Left ventricle myocardium superior (tissue), 1 donor: ENCODE measurements at places on chromosomes 12 and 14. TPM values are rescaled to one million over a fixed set of nuclear protein-coding genes. Genes with fewer than 3 reads are reported as not detected.
A peak's percentile ranks its signal among the peaks of the same experiment; 100 is the strongest.

MIS18BP1 gene
- total RNA-seq = 5.5 TPM

HOXC6 gene
- total RNA-seq = 0.15 TPM

SERPINA1 gene
- 7.7 TPM for total RNA-seq

PTPN6 gene
- 6.0 TPM for total RNA-seq

CLMN gene
- 8.9 TPM for total RNA-seq

PLBD1 gene
- total RNA-seq = 24.7 TPM

ERP27 gene
- total RNA-seq = 0.25 TPM

RAPGEF3 gene
- total RNA-seq = 37.6 TPM

CLEC14A gene
- total RNA-seq = 33.1 TPM

DNA sequence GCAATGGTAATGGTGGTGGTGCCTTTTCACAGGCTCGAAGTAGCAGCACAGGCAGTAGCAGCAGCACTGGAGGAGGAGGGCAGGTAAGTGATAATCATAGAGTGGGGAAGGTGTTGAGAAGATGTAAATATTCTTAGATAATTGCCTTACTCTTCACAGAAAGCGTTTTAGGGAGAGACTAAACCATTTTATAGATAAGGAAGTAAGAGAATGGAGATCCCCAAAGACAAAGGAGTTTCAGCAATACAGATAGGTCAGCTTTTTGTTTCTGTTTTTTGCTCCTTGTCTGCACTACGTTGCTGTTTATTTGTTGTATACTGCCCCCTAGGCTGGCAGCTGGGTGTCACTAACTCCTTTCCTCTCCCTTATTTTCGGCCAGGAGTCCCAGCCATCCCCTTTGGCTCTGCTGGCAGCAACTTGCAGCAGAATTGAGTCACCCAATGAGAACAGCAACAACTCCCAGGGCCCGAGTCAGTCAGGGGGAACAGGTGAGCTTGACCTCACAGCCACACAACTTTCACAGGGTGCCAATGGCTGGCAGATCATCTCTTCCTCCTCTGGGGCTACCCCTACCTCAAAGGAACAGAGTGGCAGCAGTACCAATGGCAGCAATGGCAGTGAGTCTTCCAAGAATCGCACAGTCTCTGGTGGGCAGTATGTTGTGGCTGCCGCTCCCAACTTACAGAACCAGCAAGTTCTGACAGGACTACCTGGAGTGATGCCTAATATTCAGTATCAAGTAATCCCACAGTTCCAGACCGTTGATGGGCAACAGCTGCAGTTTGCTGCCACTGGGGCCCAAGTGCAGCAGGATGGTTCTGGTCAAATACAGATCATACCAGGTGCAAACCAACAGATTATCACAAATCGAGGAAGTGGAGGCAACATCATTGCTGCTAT lies 2.0 kb downstream of the SP1 start:
- DNase-seq = peak; percentile 46

- DNase-seq = no peak
Measured at GRCh38 chr12:93805736-93806141, 128.6 kb downstream of the CRADD start.

GRCh38 chr12:85866986-85867776 lies 6.9 kb upstream of the NTS start:
- DNase-seq = no peak

- DNase-seq = no peak
Measured at GRCh38 chr14:29892327-29892726, 35.3 kb downstream of the PRKD1 start.

- no peak for DNase-seq
Measured at GRCh38 chr14:27384124-27384523, 786.3 kb upstream of the NOVA1 start.

DNA sequence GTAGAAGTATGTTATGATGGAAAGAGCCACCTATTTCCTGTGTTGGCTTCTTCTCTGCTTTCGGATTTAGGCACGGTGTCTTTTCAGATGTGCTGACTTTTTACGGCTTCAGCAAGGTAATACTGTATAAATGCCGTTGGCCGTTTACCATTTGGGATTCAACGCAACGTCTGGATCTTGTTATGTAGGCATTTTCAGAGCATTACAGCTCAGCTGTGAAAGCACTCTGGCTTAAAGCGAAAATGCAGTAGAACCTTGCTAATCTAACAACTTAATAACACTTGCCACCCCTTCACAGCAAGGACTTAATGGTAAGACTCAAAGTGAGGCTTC lies 229.9 kb downstream of the EFCAB11 start:
- no peak for DNase-seq

GRCh38 chr12:104673696-104674482 lies 217.1 kb downstream of the CHST11 start:
- no peak for DNase-seq

GRCh38 chr12:1932264-1932777 lies 13.9 kb upstream of the CACNA2D4 start:
- peak; percentile 87 for DNase-seq

- no peak for DNase-seq
Measured at GRCh38 chr12:20361416-20361815, 6.9 kb upstream of the PDE3A start.

GRCh38 chr12:93358058-93358457 lies 19.7 kb upstream of the NUDT4 start:
- no peak for DNase-seq

- no peak for DNase-seq
Measured at GRCh38 chr14:90651271-90651804, 164.9 kb downstream of the TTC7B start.

- DNase-seq = no peak
Measured at GRCh38 chr12:113066813-113067400, 10.4 kb downstream of the DTX1 start.

DNA sequence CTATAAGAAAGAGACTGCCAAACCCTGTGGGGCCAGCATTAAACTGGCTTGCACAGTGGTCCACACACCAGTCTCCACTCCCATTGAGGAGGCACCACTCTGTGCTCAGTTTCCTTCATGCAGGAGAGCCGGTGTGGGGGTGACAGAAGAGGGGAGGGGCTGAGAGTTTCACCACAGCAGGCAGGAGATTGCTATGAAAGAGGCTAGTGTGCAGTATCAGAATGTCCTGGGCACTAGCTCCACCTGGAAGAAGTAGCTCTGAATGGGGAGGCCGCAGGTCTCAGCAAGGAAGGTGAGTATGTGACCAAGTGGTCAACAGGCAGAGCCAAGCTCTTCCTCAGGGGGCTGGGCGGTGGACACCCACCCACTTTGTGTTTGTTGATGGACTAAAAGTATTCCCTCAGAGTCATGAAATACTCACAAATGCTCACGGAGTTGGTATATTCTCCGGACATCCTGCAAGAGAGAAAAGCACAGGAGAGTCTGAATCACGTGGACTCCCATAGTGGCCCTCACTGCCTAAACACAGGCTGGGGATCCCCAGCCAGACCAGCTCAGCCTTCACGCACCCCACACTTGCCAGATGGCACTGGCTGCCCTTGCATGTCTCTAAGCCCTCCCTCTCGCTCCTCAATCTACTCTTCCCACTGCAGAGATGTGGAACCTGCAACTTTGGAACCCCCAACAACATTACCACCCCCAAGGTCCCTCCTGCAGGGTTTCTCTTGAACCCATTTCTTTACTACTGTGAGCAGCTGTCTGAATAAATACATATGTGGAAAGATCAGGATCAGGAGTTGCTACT lies 7.8 kb upstream of the KRT72 start:
- DNase-seq = no peak

GRCh38 chr14:22448035-22448904 lies 140.8 kb downstream of the DAD1 start:
- DNase-seq = no peak

DNA sequence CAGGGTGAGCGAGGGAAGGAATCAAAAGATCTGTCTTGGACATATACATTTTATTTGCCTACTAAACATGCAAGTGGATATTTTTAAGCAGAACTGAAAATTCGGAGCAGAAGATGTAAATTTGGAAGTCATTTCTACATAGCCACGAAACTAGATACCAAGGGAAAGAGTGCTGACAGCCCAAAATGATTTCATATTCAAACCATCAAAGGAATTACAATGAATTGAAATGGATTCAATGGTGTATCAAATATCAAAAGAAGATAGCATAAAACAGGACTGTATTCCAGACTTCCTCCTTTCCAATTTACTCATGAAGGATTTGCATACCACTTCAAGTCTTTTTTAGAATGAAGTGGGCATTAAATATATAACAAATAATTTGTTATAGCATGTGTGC lies 313.5 kb upstream of the KITLG start:
- no peak for DNase-seq

DNA sequence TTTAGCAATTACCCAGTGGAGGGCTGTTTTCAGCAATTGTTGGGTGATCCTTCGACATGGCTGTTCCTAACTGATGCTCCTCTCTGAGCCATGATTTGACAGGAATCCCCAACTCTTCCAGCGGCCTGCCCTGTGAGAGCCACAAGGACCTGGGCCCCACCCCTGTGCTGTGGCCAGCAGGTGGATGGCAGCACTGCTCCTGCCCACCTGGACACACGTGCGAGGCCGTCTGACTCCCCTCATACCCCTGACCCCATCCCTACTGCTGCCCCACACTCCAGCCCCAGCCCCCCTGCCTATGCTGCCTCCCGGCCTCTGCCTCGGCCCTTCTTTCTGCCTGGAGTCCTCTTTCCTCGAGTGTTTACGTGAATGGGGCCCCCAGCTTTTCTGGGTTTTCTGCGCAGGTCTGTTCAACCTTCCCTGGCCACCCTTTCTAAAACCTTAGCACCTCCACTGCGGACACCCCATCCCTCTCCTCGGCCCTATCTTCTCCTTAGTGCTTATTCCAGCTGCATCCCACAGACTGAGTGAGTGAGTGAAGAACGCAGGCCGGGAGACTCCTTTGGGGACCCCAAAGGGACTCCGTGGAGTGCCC lies 111.4 kb downstream of the DICER1 start:
- no peak for DNase-seq

- no peak for DNase-seq
Measured at GRCh38 chr12:12872934-12873275, 18.5 kb upstream of the GPRC5A start.

- DNase-seq = no peak
Measured at GRCh38 chr12:7073946-7074345, 13.4 kb downstream of the C1S start.

GRCh38 chr12:18492372-18493025 lies 231.2 kb downstream of the PIK3C2G start:
- no peak for DNase-seq

GRCh38 chr14:94320243-94320642 lies 2.9 kb downstream of the SERPINA6 start:
- DNase-seq = no peak

- peak; percentile 57 for DNase-seq
Measured at GRCh38 chr12:99059824-99060511, 414.9 kb downstream of the APAF1 start.

GRCh38 chr12:16387919-16388318 lies 40.5 kb downstream of the MGST1 start:
- DNase-seq = no peak

DNA sequence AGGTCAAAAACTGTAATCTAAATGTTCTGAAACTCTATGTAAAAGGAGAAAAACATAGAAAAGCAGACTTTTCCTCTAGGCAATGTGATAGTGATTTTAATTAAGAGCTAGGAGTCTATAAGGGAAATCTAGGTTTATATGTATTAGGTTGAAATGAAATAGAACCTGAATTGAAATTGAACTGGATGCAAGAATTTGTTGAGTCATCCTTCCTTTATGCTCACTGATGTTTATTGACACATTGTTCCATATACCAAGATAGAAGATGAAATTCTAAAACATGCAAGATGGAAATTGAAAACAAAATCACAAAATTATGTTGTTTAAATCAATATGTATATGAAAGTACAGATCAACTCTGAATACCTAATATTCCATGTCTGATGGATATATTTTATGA lies 170.4 kb upstream of the FLRT2 start:
- no peak for DNase-seq

DNA sequence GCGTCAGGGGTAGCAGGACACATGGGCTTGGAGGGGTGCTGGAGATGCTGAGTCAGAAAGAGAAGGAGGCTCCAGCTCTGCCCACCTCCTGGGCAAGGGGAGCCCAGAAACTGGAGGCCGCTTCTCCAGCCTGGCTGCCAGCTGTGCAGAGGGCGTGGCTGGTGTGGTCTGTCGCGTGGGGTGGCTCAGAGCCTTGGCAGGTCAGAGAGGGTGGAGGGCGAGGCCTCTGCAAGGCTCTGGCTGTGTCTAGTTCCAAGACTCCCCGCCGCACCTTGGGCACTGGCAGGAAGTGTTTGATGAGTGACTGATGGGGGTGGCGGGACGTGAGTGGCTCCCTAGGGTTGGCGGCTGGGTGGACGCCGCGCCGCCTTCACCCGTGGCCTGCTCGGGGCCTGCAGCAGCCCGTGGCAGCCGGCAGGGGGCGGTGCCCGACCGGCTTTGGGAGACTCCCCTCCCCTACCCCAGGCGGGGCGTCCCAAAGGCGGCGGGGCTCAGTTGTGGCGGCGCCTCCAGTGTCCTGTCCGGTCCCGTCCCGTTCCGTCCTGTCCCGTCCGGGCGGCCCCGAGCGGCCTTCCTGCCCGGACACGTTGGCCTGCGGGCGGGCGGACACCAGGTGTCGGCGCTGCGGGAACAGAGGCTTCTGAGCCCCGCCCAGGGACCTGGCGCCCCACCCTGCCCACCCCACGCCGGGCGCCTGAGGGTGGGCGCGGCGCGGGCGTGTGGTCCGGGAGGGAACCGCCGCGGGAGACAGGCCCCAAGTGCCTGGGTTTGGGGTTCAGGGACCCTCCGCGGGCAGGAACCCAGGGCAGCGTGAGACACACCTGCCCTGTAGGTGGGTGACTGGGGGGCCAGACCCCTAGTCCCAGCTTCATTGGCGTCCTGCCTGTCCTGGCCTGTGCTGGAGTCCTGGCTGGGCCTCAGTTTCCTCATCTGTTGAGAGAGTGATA lies 39.7 kb downstream of the KRT80 start:
- DNase-seq = peak; percentile 86

DNA sequence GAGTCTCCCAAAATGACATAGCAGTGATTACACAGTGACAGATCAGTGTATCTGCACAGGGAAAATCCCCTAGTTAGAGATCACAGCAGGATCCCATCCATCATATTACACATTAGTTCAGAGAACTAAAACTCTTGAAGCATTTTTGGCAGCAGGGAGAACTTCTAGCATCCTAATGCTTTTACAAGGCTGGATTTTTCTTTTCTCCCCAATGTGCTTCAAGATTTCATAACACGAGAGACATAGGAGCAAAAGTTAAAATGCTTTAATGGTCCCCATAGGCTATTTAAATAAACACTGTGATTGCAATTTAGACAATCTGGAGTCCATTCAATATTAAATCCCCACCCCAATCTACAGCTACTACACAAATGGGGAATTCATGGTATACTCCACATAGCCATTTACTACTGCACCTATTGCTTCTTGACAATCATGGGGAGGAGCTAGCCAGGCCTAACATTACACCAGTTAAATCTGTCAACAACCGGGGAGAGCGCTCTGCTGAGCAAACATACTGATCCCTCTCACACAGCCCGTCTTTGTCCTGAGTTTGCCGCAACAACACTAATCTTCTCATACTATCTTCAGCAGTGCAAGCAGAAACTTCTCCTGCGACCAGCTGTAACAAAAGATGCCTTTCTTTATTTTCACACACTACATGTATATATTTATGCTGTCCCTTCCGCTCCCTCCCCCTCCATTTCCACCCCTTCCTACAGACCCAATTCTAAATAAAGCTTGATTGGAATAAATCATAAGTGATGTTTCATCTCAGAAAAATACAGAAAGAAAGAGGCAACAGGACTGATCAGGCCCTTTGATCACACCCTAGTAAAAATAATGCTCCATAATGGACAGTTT lies 120.3 kb upstream of the SOX5 start:
- no peak for DNase-seq
